ENCODE measurements at places on chromosomes 16 and 17. TPM values are rescaled to one million over a fixed set of nuclear protein-coding genes. Genes with fewer than 3 reads are reported as not detected.

The MYH8 gene
- not detected for total RNA-seq

The RFWD3 gene
- 10.9 TPM for total RNA-seq

The GPATCH8 gene
- total RNA-seq: 22.7 TPM

The CLEC18B gene
- total RNA-seq: 3.0 TPM

DNA sequence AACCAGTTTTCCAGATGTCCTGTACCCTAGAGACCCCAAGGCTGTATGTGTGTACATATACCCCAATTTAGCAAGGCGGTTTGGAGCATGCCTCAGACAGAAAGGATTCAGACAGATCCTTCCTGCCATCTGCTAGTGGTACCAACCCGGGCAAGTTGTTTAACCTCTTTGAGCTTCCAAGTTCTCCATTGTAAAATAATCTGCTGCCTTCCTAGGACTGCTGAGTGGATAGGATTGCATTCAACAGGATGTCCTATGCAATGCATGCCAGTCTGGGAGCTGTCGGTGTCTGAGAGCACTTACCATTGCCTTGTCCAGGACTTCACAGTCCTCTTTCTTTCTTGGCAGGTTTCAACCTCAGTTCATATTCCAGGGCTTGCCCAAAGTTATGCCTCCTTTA lies 1.9 kb downstream of the CDH13 start:
- no peak overlapping the region for H3K4me3 ChIP-seq
- no peaks in the 10 kb centered on the region for H3K36me3 ChIP-seq
- peaks cover 10% of the 10 kb centered on the region for H3K4me1 ChIP-seq
- H3K27ac ChIP-seq: no peak overlapping the region
- DNase-seq: no peak

GRCh38 chr17:58315750-58316149 lies 12.8 kb downstream of the TSPOAP1 start:
- DNase-seq: no peak
- no peak overlapping the region for H3K27ac ChIP-seq
- H3K4me3 ChIP-seq: no peak overlapping the region
- no peaks in the 10 kb centered on the region for H3K4me1 ChIP-seq
- no peaks in the 10 kb centered on the region for H3K27me3 ChIP-seq

DNA sequence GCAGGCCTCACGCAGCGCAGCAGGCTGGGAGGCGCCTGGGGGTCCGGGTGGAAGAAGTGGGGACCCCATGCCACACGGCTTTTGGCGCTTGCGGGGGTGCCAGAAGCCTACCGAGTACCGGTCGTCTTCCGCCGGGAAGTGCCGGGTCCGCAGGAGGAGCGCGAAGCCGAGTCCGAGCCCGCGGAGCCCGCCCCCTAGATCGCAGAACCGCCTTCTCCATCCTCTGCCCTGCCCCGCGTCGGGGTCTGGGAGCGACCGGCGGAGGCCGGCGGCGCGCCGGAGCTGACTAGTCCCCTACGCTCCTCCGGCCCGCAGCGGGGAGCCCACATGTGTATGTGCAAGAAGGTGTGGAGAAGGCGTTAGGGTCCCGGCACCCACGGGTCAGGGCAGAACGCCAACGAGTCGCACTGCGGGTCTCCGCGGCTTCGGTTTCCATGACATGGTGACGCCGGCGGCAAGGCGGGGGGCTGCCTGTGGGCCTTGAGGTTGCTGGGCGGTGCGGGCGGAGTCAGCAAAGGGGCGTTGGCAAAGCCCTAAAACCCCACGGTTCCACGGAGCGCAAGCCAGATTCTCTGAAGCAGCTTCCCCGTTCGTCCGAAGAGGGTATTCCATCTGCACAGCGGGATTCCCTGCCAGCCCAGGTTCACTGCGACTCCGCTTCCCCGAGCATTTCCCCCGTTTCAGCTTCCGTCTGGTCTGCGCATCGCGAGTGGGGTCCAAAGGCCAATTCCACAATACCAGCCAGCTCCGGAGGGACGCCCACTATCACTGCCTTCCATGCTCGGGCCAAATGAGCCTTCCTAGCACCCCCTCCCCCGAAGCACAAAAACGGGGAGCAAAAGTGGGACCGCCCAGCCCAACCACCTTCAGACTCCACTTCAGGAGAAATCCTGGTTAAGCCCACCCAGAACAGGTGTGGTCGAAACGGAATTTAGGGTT lies 2.3 kb upstream of the LHX1 start:
- peaks cover 35% of the 10 kb centered on the region for H3K4me1 ChIP-seq
- H3K27me3 ChIP-seq: peaks cover 100% of the 10 kb centered on the region
- no peaks in the 10 kb centered on the region for H3K36me3 ChIP-seq
- DNase-seq: peak; percentile 19
- H3K27ac ChIP-seq: no peak overlapping the region

DNA sequence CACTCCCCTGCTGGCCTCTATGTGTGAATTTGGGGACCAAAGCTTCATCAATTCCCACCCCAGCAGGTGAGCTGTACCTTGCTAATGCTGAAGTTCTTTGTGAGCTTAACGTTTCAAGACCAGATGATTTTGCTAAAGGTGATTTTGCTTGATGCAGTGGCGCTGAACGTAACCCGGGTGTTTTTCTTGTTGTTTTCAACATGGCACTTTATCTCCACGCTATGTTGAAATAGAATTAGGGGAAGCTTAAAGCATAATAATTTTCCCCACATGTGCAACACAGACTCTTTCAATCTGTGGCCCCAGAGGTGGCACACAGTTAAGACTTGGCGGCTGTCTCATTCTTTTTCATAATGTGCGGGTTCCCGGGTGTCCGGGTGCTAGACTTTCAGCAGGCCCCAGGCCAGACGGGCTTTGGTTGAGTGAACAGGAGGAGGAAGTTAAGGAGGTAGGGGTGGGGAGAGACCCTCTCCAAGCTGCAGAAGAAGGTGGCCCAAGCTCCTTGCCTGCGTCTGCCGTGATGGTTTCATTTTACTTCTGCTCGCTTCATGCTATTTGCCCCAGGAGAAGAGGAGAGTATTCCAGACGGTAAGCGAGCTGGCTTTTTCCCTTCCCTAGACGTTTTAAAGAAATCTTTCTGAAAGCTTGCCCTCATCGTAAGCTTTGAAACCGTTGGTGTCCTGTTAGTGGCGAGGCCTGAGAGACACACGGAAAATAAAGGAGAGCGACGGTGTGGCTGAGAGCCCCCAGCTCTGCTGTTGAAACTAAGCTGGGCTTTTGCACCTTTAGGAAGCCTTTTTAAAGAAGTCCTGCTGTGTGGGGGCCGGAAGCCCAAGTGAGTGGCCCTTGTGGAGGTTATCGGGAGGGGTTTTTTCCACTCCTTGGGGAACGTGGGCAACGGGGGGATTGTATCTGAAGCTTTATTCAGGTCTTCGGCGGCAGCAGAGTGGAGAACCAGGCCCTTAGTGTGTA lies 4.2 kb downstream of the FOXC2 start:
- DNase-seq: no peak
- H3K36me3 ChIP-seq: no peaks in the 10 kb centered on the region
- H3K4me1 ChIP-seq: peaks cover 31% of the 10 kb centered on the region
- no peak overlapping the region for H3K27ac ChIP-seq
- peak overlapping the region; percentile 76 for H3K4me3 ChIP-seq

DNA sequence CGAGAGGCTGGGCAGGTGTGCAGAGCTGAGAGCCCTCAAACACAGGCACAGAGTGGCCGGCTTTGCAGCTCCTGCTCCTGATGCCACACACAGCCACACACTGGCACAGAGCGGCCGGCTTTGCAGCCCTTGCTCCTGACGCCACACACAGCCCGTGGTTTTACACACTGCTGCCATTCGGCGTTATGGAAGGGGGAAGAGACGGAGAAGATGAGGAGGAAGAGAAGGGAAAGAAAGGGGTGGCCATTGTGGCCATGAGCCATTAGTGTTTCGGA lies 26.8 kb downstream of the WSCD1 start:
- H3K4me3 ChIP-seq: no peak overlapping the region
- H3K36me3 ChIP-seq: no peaks in the 10 kb centered on the region
- peaks cover 2% of the 10 kb centered on the region for H3K27me3 ChIP-seq

GRCh38 chr16:55035956-55036355 lies 105.3 kb downstream of the IRX5 start:
- no peaks in the 10 kb centered on the region for H3K36me3 ChIP-seq
- H3K27me3 ChIP-seq: no peaks in the 10 kb centered on the region
- DNase-seq: no peak
- H3K27ac ChIP-seq: no peak overlapping the region
- no peaks in the 10 kb centered on the region for H3K4me1 ChIP-seq

DNA sequence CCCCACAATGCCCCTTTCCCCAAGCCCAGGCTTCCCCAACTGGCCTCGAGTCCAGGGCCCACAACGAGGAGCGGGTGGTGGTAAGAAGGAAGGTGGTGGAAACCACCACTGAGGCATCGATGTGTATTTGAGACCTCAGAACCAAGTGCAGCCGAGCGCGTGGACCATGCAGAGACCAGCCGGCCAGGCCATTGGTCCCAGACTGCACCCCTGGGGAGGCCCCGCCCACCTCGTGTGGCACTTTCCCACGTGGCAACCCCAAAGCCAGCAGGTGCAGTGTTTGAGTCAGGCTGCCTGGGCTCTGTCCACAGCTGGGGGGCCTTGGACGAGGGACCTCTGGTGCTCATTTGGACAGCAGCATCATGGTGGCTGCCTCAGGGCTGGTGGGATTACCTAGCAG lies 28.1 kb upstream of the BAHCC1 start:
- no peak for DNase-seq
- H3K36me3 ChIP-seq: no peaks in the 10 kb centered on the region
- no peaks in the 10 kb centered on the region for H3K27me3 ChIP-seq
- no peak overlapping the region for H3K4me3 ChIP-seq

All from cardiac muscle cell (in vitro differentiated cells and primary cell).